ENCODE measurements at places on chromosomes 5 and 9. TPM values are rescaled to one million over a fixed set of nuclear protein-coding genes. Genes with fewer than 3 reads are reported as not detected.

The UNC13B gene
- total RNA-seq, result 24.9 TPM

The LIFR gene
- total RNA-seq, result 8.1 TPM

The IGFBPL1 gene
- 2.8 TPM for total RNA-seq

The DMRTA1 gene
- total RNA-seq, result 0.18 TPM

The RPL7A gene
- total RNA-seq, result 1,770 TPM

The ADAMTS16 gene
- not detected for total RNA-seq

The CAVIN4 gene
- 1.1 TPM for total RNA-seq

The SLC23A1 gene
- total RNA-seq, result not detected

The JAKMIP2 gene
- 1.8 TPM for total RNA-seq

The FABP6 gene
- not detected for total RNA-seq

The BTF3 gene
- total RNA-seq, result 565 TPM

The GTF3C4 gene
- total RNA-seq, result 22.7 TPM

The ISL1 gene
- not detected for total RNA-seq

- DNase-seq, result peak; percentile 99
These were observed 1.3 kb upstream of the RNF208 start for GRCh38 chr9:137223078-137223970.

GRCh38 chr9:108919517-108919916 lies 14.4 kb downstream of the ELP1 start:
- no peak for DNase-seq

GRCh38 chr5:109707531-109707930 lies 17.8 kb downstream of the MAN2A1 start:
- DNase-seq, result no peak

DNA sequence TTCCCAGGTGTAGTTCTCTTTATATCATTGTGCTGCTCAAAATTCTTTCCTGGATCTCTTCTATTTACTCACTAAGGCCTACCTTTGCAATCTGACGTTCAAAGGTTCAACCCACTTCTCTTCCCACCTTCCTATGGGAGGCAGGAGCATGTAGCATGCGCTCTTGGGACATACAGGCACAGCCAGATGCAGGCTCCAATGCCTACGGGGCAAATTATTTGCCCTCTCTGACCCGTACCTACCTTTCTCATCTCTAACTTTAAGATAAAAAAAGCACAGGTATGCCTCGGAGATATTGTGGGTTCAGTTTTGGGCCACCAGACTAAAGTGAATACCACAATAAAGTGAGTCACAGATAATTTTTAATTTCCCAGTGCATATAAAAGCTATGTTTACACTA lies 460.5 kb downstream of the CCDC171 start:
- DNase-seq, result no peak

GRCh38 chr9:34400686-34401602 lies 24.2 kb upstream of the MYORG start:
- DNase-seq, result no peak

GRCh38 chr9:962023-962422 lies 14.4 kb upstream of the DMRT3 start:
- no peak for DNase-seq

DNA sequence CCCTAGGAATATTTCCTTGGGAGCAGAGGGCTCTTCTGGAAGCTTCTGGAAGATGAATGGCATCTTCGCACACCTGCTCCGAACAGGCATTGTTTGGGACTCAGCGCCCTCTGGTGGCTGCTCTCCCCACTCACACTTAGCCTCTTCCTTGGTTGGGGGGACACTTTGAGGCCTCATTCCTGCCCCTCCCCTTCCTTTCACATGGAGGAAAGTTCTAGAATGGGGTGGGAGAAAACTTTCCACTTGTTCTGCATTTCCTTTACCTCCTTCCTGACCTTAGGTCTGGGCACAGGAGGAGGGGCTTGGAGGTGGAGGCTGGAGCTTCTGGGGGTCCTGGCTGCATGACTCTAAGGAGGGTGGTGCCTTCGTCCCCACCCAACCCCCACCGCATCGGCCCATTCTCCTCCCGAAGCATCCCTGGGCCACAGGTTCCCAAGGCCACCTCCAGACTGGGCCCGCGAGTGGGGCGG lies 19.3 kb upstream of the SMIM32 start:
- no peak for DNase-seq

- DNase-seq, result no peak
These were observed 446.4 kb upstream of the PTGER4 start for GRCh38 chr5:40233268-40233667.

DNA sequence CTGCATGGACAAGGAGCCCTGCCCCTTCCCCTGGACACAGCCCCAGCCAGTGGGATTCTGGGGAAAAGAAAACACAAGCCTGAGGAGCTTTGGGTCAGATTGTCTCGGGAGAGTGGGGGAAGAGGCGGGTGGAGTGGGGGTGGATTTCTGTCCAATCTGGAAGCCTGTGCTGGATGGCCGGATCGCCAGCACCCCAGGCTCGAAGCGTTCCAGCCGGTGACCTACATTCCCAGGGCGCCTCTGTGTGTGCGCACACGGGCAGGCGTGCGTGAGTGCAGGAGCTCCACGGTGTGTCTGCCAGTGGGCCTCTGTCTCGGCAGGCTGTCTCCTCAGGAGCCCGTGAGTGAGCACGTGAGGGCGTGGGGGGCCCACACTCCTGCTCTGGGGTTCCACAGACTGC lies 74.3 kb upstream of the DAB2IP start:
- DNase-seq, result no peak

GRCh38 chr9:10059044-10059443 lies 553.8 kb downstream of the PTPRD start:
- DNase-seq, result no peak

DNA sequence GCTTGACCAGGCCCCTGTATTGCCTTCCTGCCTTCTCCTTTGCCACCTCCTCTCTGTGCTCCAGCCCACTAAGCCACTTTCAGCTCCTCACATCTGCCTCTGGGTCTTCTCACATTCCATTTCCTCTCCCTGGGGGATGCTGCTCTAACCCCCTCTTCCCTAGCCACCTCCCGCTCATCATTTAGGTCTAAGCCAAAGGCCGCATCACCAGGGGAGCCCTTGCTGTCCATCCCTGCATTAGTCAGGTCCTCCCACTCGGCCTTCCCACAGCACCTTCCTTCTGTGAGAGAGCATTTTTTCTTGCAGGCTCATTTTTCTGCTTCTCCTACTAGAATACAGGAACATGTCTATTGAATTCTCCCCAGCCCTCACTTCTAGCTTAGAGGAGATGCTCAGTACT lies 72.6 kb upstream of the GALNT10 start:
- no peak for DNase-seq

- DNase-seq, result no peak
These were observed 49.9 kb downstream of the SHB start for GRCh38 chr9:38018958-38019602.

DNA sequence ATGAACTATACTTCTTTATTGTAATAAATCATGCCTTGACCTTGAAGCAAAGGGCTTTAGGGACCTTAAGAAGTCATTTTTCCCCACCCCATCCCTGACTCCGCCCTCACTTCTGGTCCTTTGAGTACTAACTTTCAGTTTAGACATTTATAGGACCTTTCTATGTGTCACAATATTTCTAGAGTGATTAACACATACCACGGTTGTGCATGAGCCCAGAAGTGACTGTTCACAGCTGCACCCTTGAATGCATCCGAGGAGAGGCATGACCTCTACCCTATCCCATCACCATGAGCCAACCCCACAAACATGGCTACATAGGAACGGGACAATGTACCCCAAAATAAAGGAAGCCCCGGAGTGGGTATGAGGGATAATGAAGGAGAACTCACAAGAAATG lies 160.3 kb downstream of the HSD17B3 start:
- no peak for DNase-seq

DNA sequence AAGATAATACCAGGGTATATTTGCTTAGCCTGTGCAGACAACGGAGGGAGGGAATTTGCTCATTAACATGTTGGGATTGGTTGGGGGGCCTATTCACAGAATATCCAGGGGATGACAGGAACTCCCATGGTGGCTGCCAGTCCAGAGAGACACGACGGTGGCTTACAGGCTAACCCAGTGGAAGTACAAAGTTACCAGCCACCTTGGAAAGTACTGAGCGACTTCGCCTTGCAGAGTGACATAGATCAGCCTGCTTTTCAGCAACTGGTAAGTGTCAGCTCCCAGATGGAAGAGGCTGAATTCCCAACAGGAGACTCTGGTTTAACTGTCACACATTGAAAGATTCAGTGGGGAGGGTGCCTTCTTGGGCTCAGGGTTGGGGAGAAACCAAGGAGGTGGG lies 7.9 kb downstream of the ISL1 start:
- DNase-seq, result no peak

DNA sequence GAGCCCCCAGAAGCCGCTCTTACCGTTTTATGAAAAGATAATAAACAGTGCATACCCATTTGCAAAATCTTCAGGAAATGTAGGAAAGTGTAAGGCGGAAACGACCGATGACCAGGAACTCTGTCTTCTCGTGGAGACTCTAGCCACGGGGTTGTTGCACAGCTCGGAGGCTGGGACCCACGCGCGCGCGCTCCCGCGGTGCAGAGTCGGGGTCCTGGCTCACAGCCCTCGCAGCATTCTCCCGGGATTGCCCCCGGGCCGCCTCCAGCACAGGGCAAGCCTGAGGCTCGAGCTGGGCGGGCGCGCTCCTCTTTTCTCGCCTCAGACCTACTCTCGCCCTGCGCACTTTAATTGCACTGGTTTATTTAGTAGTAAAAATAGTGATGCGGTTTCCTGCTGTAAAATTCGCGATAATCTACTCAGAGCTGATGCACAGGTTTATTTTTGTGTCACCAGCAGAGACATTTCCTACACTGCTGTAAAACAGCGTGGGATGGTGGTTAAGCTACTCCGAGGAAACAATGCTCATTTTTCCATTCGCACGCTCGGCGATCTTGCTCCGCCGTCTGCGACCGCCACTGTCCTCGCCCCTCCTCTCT lies 15.5 kb downstream of the TRIM7 start:
- peak; percentile 86 for DNase-seq

GRCh38 chr5:146243247-146243646 lies 39.8 kb downstream of the RBM27 start:
- DNase-seq, result no peak

- DNase-seq, result no peak
These were observed 37.3 kb upstream of the PRDM12 start for GRCh38 chr9:130627051-130627450.

- no peak for DNase-seq
These were observed 154.5 kb downstream of the PAPPA start for GRCh38 chr9:116308076-116308475.

GRCh38 chr5:128815201-128815600 lies 150.1 kb upstream of the SLC27A6 start:
- no peak for DNase-seq

- no peak for DNase-seq
These were observed 150.9 kb downstream of the ADGRV1 start for GRCh38 chr5:90709323-90710155.

GRCh38 chr9:135224921-135225541 lies 137.6 kb downstream of the OLFM1 start:
- DNase-seq, result no peak

- DNase-seq, result peak; percentile 76
These were observed 47.1 kb upstream of the SIMC1 start for GRCh38 chr5:176190886-176191755.

DNA sequence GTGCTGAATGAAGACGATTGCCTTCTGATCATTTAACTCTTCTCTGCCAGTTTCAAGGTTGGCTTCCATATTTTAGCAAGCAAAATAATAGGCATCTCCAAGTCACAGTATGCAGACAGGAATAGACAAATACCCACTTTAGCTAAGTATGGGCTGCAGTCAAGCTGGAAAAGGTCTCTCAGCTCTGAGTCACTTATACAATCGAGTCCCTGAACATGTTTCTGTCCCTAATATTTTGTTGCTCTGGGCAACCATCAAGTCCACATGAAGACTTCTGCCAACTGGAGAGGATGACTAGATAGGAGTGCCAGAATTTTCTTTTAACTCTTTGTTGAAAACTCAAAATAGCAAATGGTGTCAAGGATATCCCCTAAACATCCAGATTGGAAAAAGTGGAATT lies 575.3 kb downstream of the RAB3C start:
- no peak for DNase-seq

- DNase-seq, result no peak
These were observed 20.9 kb downstream of the RFK start for GRCh38 chr9:76373173-76373783.

DNA sequence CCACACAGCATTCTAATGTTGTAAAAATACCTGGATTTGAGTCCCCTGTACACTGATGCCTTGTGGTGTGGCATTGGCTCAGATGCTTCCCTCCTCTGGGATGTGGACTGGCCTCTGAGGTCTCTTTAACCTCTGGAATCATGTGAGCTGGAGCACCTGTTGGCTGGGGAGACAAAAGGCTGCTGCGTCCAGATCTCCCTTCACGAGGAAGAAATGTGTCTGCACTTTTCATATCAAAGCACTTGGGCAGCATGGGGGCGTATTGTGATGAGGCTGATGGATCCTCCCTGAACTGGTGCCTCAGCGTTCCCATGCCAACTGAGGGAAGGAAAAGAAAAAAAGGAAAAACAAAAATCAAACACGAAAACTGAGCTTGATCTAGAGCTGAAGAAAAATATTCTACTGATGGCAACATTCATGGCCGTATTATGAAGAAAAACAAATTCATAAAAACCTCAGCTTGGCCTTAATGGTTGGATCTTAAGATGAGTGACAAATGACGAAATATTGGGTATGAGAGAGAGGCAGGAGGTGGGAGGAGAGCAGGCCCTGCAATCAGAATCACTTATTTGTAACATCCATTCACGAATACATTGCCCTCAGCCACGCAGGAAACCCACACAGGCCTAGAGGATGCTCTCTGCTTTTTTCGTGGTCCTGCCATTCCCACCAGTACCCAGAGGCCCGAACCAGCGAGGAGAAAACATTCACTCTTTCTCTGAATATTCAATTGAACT lies 26.2 kb downstream of the GRIA1 start:
- DNase-seq, result no peak

DNA sequence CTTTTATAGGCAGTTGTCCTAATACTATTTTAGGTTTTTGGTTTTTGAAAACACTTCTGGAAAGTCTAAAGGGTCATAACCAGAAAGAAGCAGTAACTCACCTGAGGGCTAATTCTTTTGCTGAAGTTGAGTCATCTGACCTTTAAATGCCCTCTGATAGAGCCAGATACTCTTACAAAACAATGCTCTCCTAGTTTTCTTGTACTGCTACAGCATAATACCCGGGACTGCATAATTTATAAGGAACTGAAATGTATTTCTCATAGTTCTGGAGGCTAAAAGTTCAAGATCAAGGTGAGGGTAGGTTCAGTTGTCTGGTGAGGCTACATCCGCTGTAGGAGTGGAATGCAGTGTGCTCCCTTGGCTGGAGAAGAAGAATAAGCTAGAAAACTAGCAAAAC lies 670.3 kb downstream of the TLE4 start:
- DNase-seq, result no peak

DNA sequence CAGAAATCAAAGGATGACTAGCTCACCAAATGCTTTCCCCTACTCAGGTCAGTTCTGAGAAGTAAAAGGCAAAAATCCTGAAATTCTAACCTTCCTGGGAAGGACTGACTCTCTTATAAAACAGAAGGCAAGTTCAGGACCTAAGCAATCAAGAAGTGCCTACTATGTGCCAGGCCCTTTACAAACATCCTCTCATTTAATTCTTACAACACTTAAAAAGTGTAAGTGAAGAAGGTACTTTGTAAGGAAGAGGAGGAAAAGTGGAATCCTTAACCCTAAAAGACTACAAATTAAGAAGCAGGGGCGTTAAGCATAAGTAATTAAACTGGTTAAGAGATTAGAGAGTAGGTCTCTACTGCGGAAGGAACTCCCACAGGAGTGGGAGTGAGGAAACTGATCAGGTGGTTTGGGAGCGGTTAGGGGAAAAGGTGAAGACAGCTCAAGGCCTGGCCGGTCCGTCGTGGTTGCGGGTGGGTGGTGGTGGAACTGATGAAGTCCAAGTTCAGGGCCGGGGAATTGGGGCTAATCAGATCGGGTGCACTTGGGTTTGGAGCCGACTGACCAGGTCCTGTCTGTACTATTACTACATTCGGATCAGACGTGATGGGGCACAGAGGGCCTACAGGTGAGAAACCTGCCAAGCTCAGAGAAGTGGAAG lies 839 bp downstream of the MED27 start:
- DNase-seq, result no peak
